ENCODE measurements at places on chromosomes 2 and 18.

DNA sequence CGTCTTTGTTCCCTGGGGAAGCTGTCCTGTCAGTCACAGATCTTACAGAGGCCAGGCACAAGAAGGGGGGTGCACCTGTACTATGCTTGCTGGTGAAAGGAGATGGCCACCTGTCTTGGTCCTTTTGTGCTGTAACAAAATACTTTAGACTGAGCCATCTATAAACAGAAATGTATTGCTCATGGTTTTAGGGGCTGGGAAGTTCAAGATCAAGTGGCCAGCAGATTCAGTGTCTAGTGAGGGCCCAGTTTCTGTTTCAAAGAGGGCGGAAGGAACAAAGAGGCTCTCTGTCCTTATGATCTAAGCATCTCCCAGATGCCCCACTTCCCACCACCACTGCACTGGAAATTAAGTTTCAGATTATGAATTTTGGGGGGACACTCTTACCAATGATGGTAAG is 35.5 kb upstream of the RPL37A start:
- DNase-seq: no peak

DNA sequence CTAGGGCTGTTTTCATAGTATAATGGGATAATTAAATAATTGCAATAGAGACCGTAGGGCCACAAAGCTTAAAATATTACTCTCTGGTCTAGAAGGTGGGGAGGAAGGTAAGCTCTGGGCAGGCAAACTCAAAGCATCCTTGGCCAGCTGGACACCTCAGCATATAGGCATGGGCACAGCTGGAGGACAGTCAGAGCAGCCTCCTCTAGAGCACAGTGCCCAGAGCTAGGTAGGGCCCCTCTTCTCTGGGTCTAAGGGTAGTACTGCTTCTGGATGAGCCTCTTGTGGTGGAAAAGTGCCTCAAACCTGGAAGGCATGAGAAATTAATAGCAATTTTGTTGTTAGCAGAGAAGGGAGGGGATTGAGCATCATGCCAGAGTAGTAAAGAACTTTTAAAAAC is 291.3 kb upstream of the FBXO11 start:
- DNase-seq: no peak

DNA sequence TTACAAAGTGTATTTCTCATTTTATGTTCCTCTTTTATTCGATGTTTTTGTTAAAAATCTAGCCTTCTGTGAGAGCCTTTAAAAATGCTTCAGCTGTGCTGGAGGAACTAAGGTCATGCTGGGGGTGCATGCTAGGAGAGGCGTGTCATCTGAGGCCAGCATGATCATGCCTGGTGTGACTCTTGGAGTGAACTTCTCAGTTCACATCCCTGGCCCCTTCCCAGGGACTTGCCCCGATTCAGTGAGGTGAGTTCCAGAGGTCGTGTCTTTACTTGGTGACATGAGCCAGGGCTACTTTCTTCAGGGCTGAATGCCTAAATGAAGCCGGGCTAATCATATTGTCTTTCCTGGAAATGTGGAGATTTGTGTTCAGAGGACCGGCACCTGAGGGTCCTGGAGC is 264.9 kb downstream of the MREG start:
- DNase-seq: no peak

DNA sequence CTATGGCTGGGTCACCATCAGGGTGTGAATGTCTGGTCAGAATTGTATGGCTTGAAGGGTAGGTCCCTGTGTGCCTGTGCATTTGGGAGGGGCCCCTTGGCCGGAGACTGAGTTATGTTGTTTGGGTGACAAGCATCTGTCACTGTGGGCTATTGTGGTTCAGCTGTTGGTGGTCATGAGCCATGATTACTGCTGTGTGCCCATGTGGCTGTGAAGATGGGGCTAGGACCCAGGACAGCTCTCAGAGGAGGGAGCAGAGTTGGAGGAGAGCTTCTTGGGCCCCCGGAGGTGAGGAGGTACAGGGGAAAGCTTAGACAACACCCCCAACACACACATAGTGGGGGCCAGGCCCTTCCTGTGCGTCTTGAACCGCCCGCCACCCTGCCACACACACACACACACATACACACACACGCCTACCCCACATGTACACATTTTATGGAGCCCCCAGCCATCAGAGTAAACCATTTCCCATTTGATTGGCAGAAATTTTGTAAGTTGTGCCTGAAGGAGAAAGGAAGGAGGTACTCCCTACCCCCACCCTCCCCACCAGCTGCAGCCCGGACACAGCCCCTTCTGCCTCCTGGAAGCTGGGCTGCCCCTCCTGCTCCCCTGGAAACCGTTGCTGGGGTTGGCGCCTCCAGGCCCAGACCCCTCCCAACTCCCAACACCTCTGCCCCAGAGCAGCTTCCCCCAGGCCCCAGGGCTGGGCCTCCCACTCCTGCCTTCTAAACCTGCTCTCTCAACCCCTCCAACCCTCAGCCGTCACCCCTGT is 2.0 kb downstream of the GAREM2 start:
- DNase-seq: no peak

DNA sequence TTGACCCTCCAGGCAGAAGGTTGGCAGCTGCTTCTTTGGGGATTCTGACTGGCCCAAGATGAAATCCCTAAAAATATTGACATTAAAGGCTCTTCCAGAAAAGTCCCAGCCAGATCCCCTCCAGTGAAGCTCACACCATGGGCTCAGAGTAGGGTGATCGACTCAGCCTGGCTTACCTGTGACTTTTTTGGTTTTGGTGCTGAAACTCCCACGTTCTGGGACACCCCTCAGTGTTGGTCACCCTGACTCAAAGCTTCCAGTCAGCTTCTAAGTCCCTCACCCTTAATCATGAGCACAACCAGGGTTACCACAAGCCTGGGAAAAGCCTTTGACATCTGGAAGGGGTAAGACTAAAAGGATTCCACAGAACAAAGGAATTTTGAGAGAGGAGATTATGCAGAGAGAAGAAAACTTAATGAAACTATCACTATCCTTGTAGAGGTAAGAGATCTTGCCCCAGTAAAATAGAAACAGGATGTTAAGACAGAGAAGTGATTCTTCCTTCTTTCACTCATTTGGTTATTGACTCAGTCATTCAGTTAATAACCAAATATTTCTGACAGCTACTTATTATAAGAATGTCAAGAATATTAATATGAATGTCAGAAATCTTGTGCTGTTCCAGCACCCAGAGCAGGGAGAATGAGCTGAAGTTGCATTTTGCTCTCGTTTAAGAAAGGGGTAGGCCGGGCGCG is 66.8 kb upstream of the SEC11C start:
- DNase-seq: no peak

GRCh38 chr2:61478086-61478485 is 7.2 kb upstream of the USP34 start:
- DNase-seq: no peak

All from stimulated activated CD4-positive, alpha-beta T cell treated with anti-CD3 and anti-CD28 coated beads, Interleukin-4, amount 100 ng/mL, for 1 hour (primary cell).